Kidney capillary endothelial cell (primary cell): ENCODE measurements at places on chromosomes 2 and 18.

DNA sequence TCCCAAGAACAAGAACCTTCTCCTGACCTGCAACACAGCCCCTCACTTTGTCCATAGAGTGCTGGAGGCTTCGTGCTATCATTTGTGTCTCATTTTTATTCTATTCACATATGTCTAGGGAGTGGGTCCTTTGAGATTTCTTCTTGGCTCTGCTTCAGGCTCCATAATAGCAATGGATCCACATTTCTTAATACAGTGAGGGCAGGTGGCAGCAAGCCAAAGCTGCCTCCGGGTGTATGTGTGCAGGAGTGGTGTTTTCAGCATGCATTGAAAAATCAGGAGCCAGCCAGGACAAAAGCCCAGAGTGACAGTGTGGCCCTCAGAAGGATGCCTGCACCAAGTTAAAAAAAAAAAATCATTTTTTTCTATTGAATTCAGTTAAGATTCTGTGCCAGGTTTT lies 115.1 kb upstream of the PELI1 start:
- no peak for DNase-seq

DNA sequence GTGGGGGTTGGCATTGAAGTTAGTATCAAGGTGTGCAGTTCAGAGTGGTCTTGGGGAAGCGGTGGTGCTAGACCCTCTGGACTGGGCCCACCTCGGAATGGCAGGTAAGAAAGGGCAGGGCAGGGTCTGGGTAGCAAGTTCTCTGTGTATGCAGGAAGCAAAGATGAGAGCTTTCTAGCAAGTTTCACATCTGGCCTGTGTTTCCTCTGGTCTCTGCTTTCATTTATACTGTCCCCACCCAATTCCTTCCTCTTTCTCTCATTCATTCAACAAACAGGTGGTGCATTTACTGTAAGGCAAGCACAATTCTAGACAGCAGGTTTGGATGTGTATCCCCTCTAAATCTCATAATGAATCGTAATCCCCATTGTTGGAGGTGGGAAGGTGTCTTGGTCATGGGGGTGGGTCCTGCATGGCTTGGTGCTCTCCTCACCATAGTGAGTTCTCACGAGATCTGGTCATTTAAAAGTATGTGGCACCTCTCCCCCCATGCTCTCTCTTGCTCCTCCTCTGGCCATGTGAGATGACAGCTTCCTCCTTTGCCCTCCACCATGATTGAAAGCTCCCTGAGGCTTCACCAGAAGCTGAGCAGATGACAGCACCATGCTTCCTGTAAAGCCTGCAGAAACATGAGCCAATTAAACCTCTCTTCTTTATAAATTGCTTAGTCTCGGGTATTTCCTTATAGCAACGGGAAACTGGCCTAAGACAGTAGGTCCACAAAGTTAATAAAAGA lies 51.8 kb downstream of the PKDCC start:
- no peak for DNase-seq

DNA sequence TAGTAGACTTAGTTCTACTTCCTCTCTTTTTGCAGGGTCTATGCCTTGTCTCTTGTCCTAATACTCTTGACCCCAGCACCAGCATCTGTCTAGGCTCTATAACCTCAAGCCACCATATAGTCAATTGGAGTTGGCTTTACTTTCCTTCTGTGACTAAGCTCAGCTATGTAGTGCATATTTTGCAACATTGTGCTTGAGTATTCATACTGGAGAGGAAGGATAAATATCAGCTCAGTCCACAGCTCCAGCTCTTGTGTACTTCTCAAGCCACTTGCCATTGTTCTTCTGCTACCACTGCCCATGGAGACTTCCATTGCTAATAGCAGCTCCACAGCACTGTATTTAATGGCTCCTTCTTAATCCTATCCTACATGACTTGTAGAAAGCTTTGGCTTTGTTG lies 35.5 kb upstream of the CD28 start:
- DNase-seq: no peak

- DNase-seq: no peak
Measured at GRCh38 chr2:85255813-85256594, 71.8 kb downstream of the TGOLN2 start.

GRCh38 chr2:113219889-113220641 lies 46.3 kb downstream of the PSD4 start:
- DNase-seq: no peak

GRCh38 chr2:25294573-25295462 lies 46.9 kb downstream of the DNMT3A start:
- DNase-seq: peak; percentile 87

DNA sequence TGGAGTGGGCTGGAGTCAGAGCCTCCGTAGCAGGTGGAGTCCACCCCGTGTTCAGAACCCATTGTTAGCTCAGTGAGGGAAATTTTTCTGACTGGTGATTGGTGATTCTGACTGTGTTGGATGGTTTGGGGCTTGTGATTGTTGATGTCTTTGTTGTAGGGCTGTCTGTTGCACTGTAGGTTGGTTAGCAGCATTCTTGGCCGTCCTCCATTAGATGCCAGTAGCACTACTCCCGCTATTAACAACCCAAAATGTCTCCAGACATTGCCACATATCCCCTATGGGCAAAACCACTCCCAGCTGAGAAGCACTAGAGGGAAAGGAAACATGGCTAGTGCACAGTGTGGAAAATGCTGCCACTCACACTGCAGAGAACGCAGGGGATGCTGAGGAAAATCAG lies 51.7 kb downstream of the ARMC9 start:
- DNase-seq: no peak

GRCh38 chr2:63698786-63699548 lies 110.2 kb downstream of the MDH1 start:
- DNase-seq: peak; percentile 95

DNA sequence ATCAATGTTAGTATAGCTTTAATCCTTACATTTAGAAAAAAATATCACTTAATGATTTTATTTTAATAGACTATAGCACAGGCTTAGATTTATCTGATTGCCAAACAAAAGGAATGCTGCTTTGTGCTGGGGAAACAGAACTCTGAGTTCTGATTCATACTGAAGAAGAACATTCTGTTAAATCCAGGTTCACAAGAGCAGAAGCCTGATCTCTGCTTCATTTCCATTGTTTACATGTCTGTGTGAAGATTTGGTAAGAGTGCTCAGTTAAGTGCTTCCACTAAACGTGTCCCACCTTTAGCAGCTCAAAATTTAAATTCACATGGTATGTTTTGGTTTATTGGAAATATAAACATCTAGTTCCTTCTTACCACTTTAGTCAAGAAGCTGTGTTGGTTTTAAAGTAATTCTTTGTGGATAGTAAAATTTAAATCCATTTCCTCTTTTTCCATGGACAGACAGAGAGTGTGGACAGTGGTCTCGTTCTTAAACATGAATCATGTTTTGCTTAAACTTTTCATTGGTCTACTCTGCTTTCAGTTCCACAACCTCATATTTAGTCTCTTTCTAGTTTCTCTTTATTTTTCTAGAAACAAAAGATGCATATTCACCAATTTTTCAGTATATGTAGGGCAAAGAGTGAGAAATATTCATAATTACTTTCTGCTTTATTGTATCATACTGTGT lies 59.1 kb downstream of the NYAP2 start:
- DNase-seq: no peak

DNA sequence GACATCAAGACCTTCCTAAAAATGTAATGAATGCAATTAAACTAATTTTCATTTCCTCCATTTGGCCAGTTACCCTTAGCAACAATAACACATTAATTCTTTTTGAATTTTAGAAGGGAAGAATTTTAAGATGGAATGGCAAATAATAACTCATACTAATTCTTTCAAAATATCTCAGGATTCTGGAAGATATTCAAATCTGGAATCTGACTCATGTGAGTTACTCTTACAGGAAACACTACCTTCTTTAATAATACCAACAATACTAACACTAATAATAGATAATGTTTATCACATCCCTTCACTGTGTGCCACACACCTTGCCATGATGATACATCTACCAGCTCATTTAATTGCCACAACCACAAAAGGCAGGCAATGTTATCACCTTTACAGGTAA lies 46.4 kb downstream of the ZNF521 start:
- DNase-seq: peak; percentile 41

DNA sequence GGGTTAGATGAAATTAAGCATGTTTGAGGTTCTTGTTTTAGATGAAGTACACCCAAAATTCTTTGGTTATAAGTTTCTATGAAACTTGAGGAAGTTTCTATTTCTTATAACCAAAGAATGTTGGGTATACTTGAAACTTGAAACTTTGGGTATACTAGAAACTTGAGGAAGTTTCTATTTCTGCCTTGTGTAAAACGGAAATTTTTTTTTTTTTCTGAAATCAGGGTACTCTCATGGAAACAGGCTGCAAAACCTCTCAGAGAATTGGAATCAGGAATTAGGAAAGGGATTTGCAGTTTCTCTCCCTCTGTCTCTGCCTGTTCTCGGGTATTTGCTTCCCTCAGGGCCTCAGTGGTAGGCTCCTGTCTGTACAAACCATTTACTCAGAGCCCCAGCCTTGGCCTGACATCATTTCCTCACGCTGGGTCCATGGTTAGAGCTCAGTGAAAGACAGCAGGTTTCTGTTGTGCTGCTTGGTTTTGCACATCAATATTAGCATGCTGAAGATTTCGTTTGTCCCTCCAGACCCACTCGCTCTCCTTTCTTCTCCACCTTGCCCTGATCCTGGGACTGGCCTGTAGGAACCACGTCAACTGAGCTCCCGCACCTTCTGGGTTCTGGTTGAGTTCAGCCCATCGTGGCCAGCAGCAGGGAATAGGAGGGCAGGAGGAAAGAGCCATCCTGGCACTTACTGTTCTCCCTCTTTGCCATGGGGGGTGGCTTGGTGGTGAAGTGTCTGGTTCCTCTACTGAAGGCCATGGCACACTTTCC lies 106.4 kb downstream of the POLR1A start:
- no peak for DNase-seq

- DNase-seq: peak; percentile 13
Measured at GRCh38 chr2:175036582-175037018, 31.4 kb upstream of the CHN1 start.

DNA sequence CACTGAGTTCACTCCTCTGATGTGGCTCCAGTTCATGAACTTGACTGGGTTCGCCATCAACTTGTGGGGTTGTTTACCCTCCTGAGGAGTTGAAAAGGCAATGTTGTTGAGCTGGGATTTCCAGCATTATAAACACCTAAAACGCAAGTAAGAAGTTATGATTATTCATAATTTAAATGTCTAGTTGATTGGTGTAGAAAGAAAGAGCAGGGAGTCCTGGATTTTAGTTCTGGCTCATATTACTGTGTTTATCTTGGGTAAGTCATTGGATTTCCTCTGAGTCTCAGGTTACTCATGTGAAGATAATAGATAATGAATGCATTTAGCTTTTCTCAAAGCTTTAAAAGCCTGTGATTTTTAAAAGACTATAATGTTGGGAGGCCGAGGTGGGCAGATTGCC lies 438.0 kb upstream of the CDH20 start:
- DNase-seq: no peak

DNA sequence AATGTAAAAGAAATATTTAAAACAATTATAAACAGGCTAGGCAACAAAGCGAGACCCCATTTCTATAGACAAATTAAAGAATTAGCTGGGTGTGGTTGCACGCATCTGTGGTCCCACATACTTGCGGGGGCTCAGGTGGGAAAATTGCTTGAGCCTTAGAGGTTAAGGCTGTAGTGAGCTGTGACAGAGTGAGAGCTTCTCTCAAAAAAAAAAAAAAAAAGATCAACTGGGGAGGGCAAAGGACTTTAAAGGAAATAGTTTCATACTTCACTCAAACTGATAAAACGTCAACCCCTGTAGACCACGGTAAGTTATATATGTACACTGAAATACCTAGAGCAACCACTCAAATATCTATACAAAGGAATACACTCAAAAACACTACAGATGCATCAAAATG lies 37.5 kb downstream of the MGAT4A start:
- DNase-seq: no peak

- peak; percentile 67 for DNase-seq
Measured at GRCh38 chr2:58571181-58571852, 330.2 kb upstream of the FANCL start.

GRCh38 chr18:43396266-43396665 lies 119.0 kb upstream of the SYT4 start:
- peak; percentile 16 for DNase-seq

DNA sequence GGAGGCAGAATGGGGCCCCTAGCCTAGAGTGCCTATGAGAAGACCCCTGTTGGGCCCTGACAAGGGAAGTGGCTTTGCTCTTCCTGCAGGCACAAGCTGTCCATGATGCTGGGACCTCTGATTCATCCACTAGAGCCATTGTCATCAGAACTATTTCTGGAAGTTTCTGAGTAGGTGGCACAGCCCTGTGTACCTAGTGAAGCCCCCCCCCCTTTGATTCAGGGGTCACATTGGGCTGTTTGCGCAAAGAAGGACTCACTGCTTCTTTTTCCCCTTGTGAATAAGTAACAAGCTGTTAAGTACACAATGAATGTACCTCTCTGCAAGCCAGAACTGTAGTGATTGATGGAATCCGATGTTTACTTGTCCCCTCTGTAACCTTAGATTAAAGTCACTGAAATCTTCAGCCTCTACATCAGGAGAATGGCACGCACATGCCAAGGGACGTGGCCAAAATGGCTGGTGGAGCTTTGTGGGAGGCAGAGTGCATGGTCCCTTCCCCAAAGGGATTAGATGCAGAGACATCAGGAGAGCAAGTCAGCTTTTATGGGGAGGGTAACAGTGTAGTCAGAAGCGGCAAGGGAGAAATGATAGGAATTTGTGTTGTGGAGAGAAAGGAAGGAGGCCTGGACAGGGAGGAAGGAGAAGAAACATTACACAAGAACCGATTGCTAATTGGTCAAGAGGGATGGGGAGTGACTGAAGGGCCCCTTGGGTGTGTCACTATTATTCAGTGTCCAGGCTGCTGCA lies 267.6 kb upstream of the RAB12 start:
- DNase-seq: peak; percentile 11

GRCh38 chr2:53130441-53130943 lies 637.1 kb upstream of the CHAC2 start:
- no peak for DNase-seq

DNA sequence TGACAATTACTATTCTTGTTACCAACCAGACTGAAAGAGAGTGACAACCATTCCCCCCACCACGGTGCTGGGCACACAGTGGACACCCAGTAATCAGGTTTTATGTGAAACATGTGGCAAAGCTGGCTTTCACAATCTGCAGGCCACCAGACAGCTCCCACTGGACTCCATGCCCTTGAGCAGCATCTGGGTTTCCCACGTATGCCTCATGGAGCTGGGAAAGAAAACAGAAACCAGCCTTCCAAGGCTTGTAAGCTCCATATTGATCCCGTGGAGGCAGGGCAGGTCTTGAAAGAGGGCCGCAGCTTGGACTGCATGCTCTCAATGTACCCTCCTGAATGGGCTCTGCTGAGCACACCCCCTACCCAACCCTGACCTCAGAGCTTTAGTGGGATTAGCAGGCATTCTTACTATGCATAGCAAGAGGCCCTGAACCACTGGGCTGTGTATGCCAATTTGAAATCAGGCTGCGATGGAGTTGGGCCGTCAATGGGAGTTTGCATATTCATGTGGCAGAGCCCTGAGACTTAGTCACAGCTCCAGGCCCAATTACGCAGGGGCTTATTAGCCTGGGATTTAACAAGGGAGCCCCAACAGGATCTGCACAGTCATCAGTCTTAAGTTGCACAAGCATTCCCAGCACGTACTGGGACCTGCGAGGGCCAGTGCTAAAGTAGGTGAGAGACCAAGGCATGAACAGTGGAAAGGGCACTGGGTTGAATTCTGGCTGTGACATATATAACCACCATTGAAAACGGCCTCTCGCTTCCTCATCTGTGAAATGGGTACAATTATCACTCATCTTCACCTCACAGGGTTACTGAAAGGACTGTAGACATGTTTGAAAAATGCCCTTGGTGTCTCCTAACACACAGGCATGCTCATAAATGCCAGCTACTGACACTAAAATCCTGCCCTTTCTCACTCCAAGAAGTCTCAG lies 10.5 kb downstream of the C1QL2 start:
- DNase-seq: no peak

- no peak for DNase-seq
Measured at GRCh38 chr2:120892967-120893667, 157.4 kb downstream of the GLI2 start.
